ENCODE measurements at places on chromosomes 5 and 9. TPM values are rescaled to one million over a fixed set of nuclear protein-coding genes. Genes with fewer than 3 reads are reported as not detected.

DNA sequence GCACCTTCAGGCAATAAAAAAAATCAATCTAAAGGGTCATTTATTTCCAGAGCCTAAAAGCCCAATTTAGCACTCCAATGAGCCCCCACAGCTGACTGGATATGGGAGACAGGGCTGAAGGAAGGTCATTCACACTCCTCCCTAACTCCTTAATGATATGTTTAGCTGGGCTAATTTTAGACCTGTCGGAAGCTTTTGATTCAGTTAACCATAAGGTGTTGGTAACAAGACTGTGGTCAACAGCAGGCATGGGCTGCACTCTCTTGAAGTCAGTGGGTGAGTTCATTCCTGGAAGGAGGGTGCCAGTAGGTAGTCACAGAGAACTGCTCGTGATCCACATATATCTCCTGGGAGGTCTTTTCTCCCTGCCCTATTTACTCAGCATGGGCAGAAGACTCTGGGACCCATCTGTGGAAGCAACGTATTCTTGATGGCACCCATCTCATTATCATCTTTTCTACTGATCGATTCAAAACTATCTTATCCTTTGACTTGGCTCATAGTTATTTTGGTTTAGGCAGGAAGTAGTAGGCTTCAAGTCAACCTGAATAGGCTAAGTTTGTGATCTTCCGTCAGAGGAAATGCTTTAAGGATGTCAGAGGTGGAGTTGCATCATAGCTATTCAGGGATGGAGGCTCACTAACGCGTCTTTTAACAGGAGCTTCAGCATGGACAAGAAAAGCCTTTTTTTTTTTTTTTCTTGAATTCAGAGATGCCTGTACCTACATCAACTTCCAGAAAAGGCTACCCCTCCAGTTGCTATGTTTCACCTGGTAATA, 367.7 kb upstream of the SLC30A5 start:
- DNase-seq: no peak

DNA sequence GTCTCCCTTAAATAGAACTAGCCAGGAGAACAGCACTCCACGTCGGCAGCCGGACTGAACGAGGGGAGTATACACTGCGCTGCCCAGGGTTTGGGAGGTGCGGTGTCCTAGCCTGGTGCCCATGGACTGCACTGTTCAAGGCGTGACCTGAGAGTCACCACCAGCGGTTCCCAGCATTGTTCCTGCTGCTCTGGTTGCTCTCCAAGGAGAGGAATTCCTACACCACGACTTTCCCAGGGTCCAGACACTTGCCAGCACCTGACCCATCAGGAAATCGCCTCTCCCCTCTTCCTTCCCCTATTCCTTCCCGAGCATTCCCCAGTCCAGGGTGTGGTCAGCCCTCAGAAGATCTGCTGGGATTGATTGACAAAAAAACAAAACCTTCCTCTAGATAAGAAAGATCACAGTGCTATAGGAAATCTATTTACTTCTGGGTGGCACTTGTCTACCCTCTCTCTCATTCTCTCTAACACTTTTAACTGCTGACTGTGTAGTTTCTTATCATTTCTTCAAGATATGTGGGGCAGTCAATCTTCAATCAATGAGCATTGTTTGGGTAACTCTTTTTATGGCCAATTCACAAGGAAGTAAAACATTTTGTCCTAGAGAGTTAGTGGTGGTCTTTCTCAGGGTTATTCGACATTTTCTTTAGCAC, 297.8 kb upstream of the ACTBL2 start:
- no peak for DNase-seq

GRCh38 chr9:137406876-137407589, 15.9 kb downstream of the EXD3 start:
- peak; percentile 47 for DNase-seq

The TAF11L3 gene
- not detected for total RNA-seq

Measured in fibroblast of the aortic adventitia (primary cell).